Cardiac muscle cell (in vitro differentiated cells and primary cell): ENCODE measurements at places on chromosomes 2 and 18.

GRCh38 chr18:38047820-38048219 lies 482.2 kb upstream of the CELF4 start:
- no peak overlapping the region for H3K4me3 ChIP-seq
- no peak overlapping the region for H3K27ac ChIP-seq
- DNase-seq = no peak
- no peaks in the 10 kb centered on the region for H3K36me3 ChIP-seq
- no peaks in the 10 kb centered on the region for H3K27me3 ChIP-seq

DNA sequence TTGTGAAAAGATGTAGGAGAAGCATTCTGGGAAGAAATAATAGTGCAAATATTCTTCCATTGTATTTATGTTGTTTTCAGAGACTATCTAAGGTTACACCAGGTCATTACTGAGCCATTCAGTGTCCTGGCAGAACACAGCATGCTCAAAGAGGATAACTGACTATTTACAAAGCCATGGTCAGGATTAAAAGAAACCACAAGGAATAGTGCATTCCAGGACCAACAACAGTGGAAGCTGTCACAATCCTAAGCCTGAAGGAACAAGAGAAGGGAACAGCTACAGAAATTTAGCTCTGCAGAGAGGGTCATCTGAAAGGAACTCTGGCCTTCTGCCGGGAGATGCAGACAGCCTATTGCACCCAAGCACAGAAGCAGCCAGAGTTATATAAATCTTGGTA lies 116.7 kb downstream of the DSC3 start:
- no peaks in the 10 kb centered on the region for H3K27me3 ChIP-seq
- no peak for DNase-seq
- no peaks in the 10 kb centered on the region for H3K36me3 ChIP-seq

DNA sequence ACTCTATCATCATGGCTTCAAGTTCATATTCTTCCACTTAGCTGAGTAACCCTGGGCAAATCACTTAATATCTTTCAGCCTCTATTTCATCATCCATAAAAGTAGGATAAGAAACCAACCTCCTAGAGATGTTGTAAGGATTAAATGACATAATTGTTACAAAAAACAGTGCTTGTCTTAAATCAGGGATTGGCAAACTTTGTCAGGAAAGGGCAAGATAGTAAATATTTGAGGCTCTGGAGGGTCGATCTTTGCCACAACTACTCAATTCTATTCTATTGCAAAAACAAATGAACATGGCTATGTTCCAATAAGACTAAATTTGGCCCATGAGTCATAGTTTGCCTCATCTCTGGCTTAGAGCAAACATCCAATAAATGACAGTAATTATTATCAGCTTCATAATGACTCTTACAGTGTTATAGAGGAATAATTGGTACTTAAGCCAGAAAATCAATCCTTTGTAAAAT lies 184.7 kb downstream of the SATB2 start:
- H3K27ac ChIP-seq = no peak overlapping the region
- no peaks in the 10 kb centered on the region for H3K36me3 ChIP-seq
- peak; percentile 65 for DNase-seq
- no peaks in the 10 kb centered on the region for H3K4me1 ChIP-seq
- H3K27me3 ChIP-seq = no peaks in the 10 kb centered on the region

DNA sequence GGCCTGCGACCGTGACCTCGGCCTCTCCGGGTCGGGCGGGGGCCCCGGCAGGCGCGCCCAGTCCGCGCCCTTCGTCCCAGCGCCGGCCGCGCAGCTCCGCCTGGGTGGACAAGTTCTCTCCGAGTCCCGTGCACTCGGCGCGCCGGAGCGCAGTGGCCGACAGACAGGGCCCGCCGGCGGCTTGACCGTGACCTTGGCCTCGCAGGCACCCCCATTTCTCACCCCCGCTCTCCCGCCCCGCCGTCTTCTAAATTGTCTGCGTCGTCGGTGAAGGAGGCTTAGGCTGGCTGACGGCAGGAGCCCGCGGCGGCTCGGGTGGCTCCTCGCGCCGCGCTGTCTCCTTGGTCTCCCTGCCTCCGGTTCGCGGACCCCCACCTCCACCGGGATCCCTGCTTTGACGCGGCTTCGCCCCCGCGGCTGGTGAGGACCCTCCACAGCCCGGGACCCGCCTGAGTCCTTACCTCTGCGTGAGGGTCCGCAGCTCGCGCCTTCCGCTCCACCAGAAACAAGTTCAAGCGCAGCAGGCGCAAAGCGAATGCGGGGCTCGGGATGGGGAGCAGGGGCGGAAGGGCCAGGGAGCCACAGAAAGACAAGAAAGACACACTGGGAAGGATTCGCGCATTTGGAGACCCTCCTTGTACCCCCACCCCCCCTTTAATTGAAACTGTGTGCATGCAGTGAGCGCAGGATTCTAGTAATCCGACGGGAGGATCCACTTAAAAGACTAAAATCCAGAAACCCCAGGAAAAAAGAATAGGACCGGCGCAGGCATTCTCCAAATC lies 4.0 kb downstream of the PTGR3 start:
- peak overlapping the region; percentile 30 for H3K4me3 ChIP-seq
- H3K4me1 ChIP-seq = peaks cover 8% of the 10 kb centered on the region
- peak; percentile 21 for DNase-seq

DNA sequence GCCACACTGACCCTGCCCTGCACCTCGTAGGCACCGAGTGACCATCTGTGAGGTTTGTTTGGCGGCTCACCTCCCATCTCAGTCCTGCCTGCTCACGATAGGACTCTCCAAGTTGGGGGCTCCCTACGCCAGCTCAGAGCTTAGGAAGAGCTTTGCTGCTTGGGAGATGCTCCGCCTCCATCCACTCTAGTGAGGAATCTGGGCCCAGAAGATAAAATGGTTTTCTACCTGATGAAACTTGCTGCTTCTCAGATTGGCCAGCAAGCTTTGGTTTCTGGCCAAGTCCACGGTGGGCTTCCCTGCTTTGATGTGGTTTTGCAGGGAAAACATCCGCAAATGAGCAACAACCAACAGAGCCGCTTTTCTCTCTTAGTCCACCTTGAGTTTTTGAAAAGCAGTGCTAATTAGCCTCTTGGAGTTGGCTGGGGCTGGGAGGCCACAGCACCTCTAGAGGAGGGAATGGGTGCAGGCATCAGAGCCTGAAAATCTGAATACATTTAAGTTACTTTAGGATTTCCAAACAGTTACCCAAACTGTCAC lies 42.2 kb downstream of the THNSL2 start:
- H3K27me3 ChIP-seq = no peaks in the 10 kb centered on the region
- peak; percentile 13 for DNase-seq
- H3K4me3 ChIP-seq = no peak overlapping the region
- H3K4me1 ChIP-seq = no peaks in the 10 kb centered on the region
- no peak overlapping the region for H3K27ac ChIP-seq
- no peaks in the 10 kb centered on the region for H3K36me3 ChIP-seq

GRCh38 chr2:100062336-100062735 lies 80.1 kb downstream of the AFF3 start:
- no peak overlapping the region for H3K4me3 ChIP-seq
- H3K36me3 ChIP-seq = no peaks in the 10 kb centered on the region
- H3K4me1 ChIP-seq = peaks cover 15% of the 10 kb centered on the region

- H3K27me3 ChIP-seq = no peaks in the 10 kb centered on the region
- peaks cover 23% of the 10 kb centered on the region for H3K4me1 ChIP-seq
- H3K4me3 ChIP-seq = no peak overlapping the region
- H3K36me3 ChIP-seq = peaks cover 7% of the 10 kb centered on the region
- peak overlapping the region; percentile 21 for H3K27ac ChIP-seq
Observed at GRCh38 chr2:134460583-134460998, 206.7 kb downstream of the MGAT5 start.

- H3K27ac ChIP-seq = no peak overlapping the region
- no peaks in the 10 kb centered on the region for H3K36me3 ChIP-seq
- H3K27me3 ChIP-seq = no peaks in the 10 kb centered on the region
- peak; percentile 12 for DNase-seq
- H3K4me3 ChIP-seq = no peak overlapping the region
Observed at GRCh38 chr2:134333646-134334189, 79.8 kb downstream of the MGAT5 start.

- no peaks in the 10 kb centered on the region for H3K27me3 ChIP-seq
- H3K27ac ChIP-seq = no peak overlapping the region
- no peaks in the 10 kb centered on the region for H3K4me1 ChIP-seq
- H3K36me3 ChIP-seq = no peaks in the 10 kb centered on the region
Observed at GRCh38 chr2:183253441-183254130, 129.3 kb downstream of the NUP35 start.
